ENCODE measurements at places on chromosomes 2 and 18. TPM values are rescaled to one million over a fixed set of nuclear protein-coding genes. Genes with fewer than 3 reads are reported as not detected.

SKOR2 gene
- total RNA-seq = not detected

INPP1 gene
- total RNA-seq = 37.2 TPM

ALPP gene
- not detected for total RNA-seq

RFTN2 gene
- 4.4 TPM for total RNA-seq

FZD7 gene
- total RNA-seq = not detected

LONRF2 gene
- not detected for total RNA-seq

CRYGC gene
- not detected for total RNA-seq

RETREG2 gene
- 43.6 TPM for total RNA-seq

PROC gene
- not detected for total RNA-seq

SIX3 gene
- not detected for total RNA-seq

WDR43 gene
- 49.2 TPM for total RNA-seq

YES1 gene
- total RNA-seq = 227 TPM

LYPD1 gene
- total RNA-seq = 24.4 TPM

CYP27C1 gene
- total RNA-seq = not detected

GREB1 gene
- 0.34 TPM for total RNA-seq

CCL20 gene
- 6.5 TPM for total RNA-seq

RTTN gene
- 12.5 TPM for total RNA-seq

FIGN gene
- 0.13 TPM for total RNA-seq

ALK gene
- total RNA-seq = not detected

C1QL2 gene
- total RNA-seq = not detected

DCC gene
- not detected for total RNA-seq

NTSR2 gene
- total RNA-seq = not detected

NFATC1 gene
- 11.2 TPM for total RNA-seq

GPBAR1 gene
- not detected for total RNA-seq
